ENCODE measurements at places on chromosomes 2 and 18.

DNA sequence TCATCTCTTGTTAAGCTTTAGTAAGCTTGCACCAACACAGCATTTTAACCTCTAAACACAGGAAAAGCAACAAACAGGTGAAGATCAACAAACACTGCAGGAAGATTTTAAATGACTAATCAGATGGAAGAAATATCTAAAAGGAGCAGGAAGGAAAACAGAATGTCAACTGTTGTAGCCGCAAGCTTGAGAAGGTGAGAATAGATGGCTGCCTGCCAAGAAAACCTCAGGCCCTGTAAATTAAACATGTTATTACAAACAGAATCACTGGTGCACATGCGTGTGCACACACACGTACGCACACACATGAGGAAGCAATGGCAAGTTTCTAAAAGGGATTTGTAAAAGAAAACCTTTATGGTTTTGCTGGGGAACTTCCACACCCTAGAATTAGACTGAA is 257.8 kb upstream of the GALNT5 start:
- no peak for DNase-seq

- DNase-seq: no peak
Observed at GRCh38 chr2:101720732-101721131, 23.2 kb downstream of the MAP4K4 start.

GRCh38 chr18:36862182-36862581 is 33.3 kb downstream of the KIAA1328 start:
- DNase-seq: no peak

GRCh38 chr2:235630718-235631296 is 137.0 kb downstream of the AGAP1 start:
- no peak for DNase-seq

- no peak for DNase-seq
Observed at GRCh38 chr2:222572751-222573174, 83.1 kb downstream of the FARSB start.

DNA sequence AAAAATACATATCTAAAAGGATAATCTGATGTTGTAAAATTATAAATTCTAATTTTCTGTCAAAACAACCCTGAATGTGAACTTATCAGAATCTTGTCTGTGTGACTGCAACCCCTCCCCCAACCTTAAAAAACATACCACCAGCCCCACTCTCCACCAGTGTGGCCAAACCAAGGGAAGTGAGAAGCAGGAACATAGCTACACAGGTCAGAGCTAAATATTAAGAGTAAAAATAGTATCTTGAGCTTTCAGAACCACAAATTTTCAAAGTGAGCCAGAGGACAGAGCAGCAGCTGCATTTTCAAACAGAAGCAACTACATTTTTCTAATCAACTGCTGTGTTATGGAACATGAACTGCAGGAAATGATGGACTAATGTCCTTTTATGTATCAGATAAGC is 156.7 kb downstream of the SLC4A10 start:
- no peak for DNase-seq

- DNase-seq: no peak
Observed at GRCh38 chr18:3525870-3526420, 76.0 kb downstream of the TGIF1 start.

GRCh38 chr2:118855451-118856279 is 8.2 kb upstream of the EN1 start:
- peak; percentile 76 for DNase-seq

DNA sequence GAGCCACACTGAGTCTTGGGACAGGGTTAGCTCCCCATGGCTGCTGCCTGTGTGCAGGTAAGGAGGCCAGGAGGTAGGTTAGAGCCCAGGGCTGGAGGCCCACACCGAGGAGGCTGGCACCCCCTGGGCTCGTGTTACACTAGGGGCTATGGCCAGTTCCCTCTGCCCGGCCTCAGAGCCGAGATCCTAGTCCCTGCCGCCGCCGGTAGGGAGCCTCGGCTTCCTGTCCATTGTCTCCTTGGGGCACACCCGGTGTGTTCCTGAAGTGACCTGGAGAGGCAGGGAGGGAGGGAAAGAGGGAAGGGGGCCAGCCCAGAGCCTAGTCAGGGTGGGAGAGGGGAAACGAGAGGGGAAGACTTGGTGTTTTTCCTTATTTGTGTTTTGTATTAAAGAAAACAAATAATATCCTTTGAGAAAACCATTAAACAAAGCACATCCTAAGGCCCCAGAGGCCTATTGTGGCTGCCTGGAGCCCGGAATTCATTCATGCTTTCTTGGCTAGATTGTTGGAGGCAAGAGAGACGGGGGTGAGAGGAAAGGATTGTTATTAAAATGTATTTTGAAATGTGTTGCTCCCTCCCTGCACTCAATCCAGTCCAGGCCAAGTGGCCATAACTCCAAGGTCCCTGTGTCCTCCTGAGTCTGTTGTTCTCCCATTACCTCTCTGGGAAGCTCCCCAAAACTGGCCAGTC is 170.7 kb downstream of the CTIF start:
- no peak for DNase-seq

- no peak for DNase-seq
Observed at GRCh38 chr2:34998741-34999140, 1356.8 kb upstream of the CRIM1 start.

All from stimulated activated CD4-positive, alpha-beta T cell treated with anti-CD3 and anti-CD28 coated beads, TNF-alpha, amount 100 ng/mL, for 24 hours (primary cell).